ENCODE measurements at places on chromosomes 1 and 21. TPM values are rescaled to one million over a fixed set of nuclear protein-coding genes. Genes with fewer than 3 reads are reported as not detected.

- DNase-seq, result no peak
Measured at GRCh38 chr1:201032408-201032807, 8.9 kb upstream of the KIF21B start.

GRCh38 chr1:85404408-85404807 lies 60.6 kb downstream of the DDAH1 start:
- DNase-seq, result no peak

GRCh38 chr1:181179987-181180365 lies 91.5 kb downstream of the IER5 start:
- no peak for DNase-seq

DNA sequence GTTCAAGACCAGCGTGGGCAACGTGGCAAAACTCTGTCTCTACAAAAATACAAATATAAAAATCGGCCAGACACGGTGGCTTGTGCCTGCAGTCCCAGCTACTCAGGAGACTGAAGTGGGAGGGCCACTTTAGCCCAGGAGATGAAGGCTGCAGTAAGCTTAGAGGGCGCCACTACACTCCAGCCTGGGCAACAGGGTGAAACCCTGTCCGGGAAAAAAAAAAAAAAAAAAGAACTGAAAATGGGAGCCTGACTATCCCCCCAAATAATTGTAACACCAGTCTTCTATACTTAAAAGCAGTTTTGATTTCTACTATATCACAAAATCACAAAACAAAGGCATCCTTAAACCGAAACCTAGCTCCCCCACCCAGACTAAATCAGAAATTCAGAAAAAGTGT lies 60.3 kb downstream of the CDC42BPA start:
- DNase-seq, result no peak

- DNase-seq, result no peak
Measured at GRCh38 chr1:48371598-48371997, 100.4 kb downstream of the SPATA6 start.

The DNAJC28 gene
- 0.95 TPM for total RNA-seq
